ENCODE measurements at places on chromosomes 7 and 10.

- peak; percentile 38 for DNase-seq
These were observed 26.8 kb upstream of the SORCS3 start for GRCh38 chr10:104614245-104614831.

GRCh38 chr10:3836222-3836820 lies 51.3 kb upstream of the KLF6 start:
- DNase-seq: no peak

GRCh38 chr10:103277713-103278536 lies 987 bp downstream of the INA start:
- DNase-seq: no peak

DNA sequence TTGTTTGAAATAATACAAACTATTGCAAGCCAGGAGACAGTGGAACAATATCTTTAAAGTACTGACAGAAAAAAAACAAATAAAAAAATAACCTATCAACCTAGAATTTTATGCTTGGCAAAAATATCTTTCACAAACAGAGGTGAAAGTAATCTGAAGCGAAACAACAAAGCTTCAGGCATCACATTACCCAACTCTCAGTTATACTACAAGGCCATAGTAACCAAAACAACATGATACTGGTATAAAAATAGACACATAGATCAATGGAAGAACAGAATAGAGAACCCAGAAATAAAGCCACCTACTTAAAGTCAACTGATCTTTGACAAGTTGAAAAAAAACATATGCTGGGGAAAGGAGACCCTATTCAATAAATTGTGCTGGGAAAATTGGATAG lies 26.5 kb upstream of the HECW1 start:
- DNase-seq: no peak

DNA sequence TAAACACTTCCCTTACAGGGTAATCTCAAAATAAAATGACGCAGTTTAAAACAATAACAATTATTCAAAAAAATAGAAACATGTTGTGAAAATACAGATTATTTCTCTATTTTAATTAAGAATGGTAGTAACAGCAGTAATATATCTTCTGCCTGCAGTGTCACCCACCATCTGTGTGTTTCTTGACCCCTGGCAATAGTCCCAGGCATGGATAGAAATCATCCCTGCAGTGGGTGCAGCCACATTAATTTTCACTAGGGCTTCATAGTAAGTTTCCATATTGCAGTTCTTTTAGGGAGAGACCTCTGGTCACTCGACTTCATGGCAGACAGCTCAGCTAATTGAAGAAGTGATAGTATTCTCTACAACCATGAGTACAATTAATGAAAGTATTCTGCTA lies 470.1 kb upstream of the TEX47 start:
- DNase-seq: no peak

DNA sequence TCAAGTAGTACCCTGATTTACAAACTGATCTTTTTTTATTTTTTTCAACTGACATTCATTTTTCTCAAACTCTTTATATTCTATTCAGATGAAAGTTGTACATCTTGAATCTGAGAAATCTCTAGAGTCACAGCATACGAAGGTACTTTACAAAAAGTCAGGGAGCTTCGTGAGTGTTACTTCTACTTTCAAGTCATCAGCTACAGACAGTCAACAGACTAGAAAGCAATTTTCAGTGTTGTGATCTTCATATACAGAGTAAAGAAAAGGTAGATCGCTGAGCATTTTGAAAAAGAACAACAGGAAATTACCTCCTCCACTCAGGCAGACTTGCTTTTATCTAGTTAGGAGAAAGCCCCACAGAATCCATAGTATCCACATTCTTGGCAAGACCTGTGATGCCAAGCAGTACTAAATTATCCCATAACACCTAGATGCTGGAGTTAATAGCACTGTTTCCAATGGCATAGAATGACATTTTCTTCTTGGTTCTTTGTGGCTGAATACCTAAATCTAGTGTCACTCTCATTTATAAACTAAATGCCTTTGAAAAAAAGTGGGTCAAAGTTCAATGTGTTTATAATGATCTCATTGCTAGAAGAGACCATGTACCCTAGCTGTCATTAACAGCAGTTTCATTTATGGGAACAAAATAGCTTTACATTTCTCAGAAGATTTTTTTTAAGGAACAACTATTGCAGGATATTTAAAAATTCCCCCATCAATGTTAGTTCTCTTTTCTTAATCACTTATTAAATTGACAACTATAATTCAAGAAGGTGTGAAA lies 12.0 kb upstream of the ZNF800 start:
- DNase-seq: no peak

GRCh38 chr10:55233090-55233489 lies 432.1 kb upstream of the PCDH15 start:
- DNase-seq: no peak

DNA sequence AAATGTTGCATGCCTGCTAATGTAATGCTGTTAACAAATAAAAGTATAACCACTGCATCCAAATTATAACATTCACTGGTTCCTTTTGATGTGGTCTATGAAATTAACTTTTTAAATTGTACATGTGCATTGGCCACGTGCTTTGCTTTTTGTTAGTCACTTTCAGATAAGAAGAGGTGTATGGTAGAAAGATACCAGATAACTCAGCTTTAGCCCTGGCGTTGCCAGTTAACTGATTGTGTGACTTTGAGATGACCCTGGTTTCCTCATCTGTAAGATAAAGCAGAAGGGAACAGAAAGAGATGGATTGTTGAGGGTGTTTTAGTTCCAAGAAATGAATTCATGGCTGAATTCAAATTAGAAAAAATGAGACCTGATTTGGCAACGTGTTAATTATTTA lies 1.9 kb upstream of the TRDMT1 start:
- no peak for DNase-seq

GRCh38 chr7:138282997-138283396 lies 177.1 kb upstream of the TRIM24 start:
- DNase-seq: peak; percentile 81

DNA sequence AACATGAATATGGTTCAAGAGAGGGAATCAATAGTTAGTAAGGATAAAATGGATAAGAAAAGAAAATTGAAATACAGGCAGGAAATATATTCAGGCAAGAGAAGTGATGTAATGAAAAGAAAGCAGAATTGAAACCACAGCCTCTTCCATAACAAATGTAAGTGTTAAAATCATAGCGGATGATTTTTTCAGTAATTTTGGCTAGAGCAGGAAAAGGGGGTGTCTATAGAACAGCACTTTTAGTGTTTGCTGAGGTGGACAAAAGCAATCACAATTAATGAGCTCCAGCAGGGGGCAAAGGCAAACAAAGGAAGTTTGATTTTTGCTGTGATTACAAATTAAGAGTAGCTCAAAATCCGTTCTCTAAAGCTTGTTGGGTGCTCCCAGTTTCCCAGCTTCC lies 79.0 kb downstream of the TRIL start:
- DNase-seq: no peak

DNA sequence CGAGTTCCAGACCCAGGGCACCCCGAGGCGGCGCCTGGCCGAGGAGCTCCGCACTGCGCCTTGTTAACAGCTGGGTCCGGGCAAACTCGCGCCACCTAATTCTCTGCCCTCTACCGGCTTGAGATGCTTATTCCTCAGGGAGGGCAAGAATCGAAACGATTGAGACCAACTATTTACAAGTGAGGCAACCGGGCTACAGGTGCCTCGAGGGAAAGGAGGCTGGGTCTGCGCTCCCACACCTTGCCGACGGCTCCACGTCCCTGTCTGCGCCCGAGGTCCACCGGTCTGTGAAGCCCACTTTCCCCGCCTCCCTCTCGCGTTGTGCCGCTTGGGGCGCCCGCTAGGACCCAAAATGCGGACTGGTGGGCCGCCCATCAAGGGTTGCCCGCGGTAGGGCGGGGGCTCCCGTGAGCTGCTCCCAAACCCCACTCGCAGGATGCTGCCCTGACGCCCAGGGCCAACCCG lies 527 bp downstream of the AKR1B1 start:
- DNase-seq: no peak

GRCh38 chr7:149257146-149257545 lies 4.8 kb upstream of the ZNF783 start:
- DNase-seq: no peak

DNA sequence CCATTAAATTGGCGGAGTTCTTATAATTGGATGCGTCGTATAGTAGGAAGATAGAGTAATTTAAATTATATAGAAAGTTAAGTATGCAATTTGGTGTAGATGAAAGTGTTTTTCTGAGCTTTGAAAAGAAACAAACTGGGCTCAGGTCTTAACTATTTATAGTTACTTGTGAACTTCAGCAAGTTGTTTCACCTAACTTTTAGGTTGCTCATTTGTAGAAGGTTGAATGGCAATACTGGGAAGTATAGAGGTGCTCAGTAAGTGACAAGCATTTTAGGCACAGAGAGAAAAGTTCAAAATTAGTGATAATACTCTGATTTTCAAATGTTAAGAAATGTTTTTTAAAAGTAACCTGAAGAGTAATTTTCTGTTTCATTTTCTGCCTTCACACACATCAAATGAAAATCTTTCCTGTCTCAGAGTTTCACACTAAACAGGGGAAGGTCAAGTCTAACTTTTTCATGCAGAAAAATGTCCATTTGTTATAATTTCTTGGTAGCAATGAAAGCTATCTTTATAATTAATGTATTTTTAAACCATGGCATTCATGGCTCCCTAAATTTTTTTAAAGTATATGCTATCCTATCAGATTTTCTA lies 146.5 kb downstream of the PHF14 start:
- DNase-seq: no peak

DNA sequence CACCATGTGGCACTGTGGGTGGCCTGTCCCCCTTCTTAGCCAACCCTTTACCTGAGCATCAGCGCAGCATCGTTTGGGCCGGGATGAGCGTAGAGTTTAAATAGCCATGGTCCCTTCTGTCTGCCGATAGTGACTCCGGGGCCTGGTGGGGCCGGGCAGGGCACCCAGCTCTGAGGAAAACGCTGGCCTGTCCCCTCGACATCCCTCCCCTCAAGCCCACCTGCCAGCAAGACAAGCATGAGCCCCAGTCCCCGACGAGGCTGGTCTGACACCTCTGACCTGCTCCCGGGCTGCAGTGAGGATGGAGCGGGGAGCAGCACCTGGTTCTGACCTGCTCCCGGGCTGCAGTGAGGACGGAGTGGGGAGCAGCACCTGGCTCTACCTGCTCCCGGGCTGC lies 31.1 kb upstream of the CNPY1 start:
- DNase-seq: no peak

GRCh38 chr7:112938863-112939573 lies 147.6 kb downstream of the GPR85 start:
- peak; percentile 24 for DNase-seq

DNA sequence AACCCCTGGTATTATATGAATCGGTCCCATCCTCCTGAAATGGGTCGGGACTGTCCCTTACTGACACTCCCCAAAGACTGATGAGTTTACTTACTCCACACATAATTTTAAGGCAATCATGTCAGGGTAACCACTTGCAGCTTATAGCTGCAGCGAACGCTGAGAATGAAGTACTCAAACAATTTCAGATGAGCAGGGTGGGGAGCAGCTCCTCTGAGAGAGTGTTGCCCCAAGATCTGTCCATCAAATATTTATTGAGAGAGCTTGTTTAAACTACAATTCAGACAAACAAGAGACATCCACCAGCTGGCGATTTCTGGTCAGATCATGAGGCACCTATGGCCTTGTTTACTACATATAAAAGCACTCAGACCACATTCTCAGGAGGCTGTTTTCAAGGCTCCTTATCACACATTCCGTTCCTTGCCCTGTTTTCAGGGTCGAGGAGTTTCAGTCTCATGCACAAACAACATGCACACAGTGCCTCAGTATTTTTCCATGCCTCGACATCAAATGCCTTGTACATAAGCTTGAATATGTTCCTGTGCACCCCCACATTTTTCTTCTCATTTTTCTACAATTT lies 80.1 kb downstream of the THSD7A start:
- no peak for DNase-seq

GRCh38 chr10:43573250-43574000 lies 991 bp downstream of the ZNF239 start:
- DNase-seq: no peak

GRCh38 chr10:70561558-70561957 lies 41.0 kb downstream of the PRF1 start:
- DNase-seq: no peak

DNA sequence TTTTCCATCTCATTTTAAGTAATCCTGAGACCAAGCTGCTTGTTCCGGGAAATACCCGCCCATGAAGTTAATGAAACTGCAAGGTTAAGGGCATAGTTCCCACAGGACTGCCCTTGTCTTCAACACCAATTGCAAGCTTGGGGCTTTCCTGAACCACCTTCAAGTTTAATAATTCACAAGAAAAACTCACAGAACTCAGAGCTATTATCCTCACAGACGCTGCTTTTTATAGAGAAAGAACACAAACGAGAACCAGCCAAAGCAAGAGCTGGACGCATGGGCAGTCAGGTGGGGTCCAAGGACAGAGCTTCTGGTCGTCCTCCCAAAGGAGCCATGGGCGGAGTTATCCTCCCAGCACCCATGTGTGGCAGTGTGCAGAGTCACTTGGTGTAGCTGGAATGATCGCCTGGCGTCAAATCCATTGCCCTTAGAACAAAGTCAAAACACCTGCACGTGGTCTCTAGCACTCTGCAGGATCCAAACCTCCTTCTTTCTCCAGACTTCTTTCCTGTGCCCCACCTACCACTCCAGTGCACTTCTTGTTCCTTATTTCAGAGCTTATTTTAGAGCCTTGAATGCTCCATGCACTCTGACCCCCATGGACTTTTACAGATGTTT lies 56.7 kb downstream of the SNX10 start:
- DNase-seq: no peak

GRCh38 chr10:51718804-51719291 lies 19.5 kb upstream of the CSTF2T start:
- peak; percentile 28 for DNase-seq

DNA sequence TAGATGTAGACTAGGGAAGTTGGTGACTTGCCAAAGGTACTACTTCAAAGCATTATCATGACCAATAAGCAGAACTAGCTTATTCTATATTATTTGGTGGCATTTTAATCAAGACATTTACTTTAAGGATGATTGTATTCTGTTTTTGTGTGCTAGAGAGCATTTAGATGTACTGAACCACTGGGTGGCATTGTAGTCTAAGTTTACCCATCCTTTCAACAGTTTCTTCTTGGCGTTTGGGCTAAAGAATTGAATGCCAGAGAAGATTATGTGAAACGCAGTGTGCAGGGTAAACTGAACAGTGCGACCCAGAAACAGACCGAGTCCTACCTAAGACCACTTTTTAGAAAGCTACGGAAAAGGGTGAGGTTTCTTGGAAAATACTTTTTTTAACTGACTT lies 26.8 kb downstream of the PRPF18 start:
- DNase-seq: peak; percentile 52

DNA sequence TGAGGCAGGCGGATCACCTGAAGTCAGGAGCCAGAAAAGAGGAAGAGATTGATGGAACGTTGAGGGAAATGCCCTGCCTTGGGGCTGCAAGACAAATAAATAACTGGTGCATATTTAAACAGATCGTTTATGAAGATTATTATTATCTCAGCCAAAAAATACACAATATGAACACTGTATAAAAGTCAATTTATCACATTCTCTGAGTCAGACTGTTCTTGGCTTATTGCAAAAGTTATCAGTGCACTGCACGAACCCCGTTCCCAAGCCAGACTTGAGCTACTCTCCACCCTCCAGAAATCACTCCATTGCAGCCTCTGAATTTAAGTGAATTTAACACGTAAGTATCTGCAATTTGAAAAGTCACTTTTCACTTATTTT lies 1.6 kb downstream of the DNMBP start:
- DNase-seq: no peak

GRCh38 chr7:15341817-15342216 lies 220.0 kb downstream of the AGMO start:
- DNase-seq: no peak

- peak; percentile 40 for DNase-seq
These were observed 14.5 kb downstream of the NUDT5 start for GRCh38 chr10:12181065-12181775.

GRCh38 chr10:90862908-90863514 lies 5.2 kb upstream of the HTR7 start:
- peak; percentile 35 for DNase-seq

Measured in brain microvascular endothelial cell (primary cell).